ENCODE measurements at places on chromosomes 1 and 21.

- DNase-seq = no peak
Observed at GRCh38 chr1:232457595-232457994, 172.3 kb downstream of the SIPA1L2 start.

DNA sequence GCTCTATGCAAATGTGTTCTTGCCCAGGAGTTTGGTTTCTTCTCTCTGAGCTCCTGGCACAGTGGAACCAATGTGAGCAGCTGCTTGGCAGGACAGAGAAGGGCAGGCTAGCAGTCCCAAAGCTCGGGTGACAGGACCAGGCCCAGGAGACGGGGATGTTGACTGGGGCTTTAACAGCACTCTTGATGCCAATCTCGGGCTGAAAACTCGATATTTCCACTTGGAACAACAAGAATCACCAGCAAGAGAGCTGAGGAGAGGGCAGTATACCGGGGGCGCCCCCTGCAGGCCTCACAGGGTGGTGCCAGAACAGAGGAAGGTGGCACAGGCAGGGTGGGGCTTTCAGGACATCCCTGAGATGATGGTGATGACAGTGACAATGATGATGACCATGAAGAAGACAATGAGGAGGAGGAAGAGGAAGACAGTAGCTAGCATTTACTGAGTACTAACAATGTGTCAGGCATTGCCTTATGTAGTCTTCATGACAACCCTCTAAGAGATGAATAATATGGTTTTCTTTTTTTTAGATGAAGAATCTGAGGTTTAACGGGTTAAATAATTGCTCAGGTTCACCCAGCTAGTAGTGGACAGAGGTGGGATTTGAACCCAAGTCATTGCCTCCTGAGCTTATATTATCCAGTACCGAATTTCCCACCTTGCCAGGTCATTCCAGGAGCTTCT, 2.7 kb upstream of the KCNJ9 start:
- peak; percentile 67 for DNase-seq

GRCh38 chr21:42473498-42474042, 22.5 kb downstream of the RSPH1 start:
- no peak for DNase-seq

DNA sequence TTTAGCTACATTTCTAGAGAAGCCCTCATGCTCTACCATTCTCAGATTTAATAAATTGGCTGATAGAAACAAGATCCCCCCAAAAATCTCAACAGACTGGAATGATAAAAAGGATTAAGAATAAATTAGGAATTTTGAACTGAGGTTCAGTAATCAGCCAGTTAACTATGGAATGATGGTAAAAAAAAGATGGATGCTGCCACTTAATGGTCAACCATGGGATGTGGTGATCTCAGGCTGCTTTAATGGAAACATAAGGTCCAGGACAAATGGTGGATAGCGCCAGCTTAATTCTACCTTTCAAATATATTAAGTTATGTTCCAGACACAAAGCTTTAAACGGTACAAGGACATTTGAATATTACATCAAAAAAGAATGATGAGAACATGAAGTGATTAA, 49.9 kb downstream of the CCN1 start:
- no peak for DNase-seq

GRCh38 chr1:41455479-41456332, 28.8 kb downstream of the EDN2 start:
- no peak for DNase-seq

DNA sequence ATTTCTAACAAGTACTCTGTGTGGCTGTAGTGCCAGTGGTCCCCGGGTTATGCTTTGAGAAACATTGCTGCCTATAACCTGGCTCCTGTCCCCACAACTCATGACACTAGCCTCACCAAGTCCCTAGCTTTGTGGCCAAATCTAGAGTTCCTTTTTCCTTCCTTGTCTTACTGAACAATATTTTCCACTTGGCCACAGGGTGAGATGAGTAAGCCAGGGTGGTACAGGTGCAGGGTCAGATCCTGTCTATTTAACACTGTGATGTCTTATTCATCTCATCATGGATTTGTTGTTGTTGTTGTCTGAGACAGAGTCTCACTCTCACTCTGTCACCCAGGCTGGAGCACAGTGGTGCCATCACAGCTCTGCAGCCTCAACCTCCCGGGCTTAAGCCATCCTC, 18.6 kb downstream of the ARMH1 start:
- DNase-seq = no peak

DNA sequence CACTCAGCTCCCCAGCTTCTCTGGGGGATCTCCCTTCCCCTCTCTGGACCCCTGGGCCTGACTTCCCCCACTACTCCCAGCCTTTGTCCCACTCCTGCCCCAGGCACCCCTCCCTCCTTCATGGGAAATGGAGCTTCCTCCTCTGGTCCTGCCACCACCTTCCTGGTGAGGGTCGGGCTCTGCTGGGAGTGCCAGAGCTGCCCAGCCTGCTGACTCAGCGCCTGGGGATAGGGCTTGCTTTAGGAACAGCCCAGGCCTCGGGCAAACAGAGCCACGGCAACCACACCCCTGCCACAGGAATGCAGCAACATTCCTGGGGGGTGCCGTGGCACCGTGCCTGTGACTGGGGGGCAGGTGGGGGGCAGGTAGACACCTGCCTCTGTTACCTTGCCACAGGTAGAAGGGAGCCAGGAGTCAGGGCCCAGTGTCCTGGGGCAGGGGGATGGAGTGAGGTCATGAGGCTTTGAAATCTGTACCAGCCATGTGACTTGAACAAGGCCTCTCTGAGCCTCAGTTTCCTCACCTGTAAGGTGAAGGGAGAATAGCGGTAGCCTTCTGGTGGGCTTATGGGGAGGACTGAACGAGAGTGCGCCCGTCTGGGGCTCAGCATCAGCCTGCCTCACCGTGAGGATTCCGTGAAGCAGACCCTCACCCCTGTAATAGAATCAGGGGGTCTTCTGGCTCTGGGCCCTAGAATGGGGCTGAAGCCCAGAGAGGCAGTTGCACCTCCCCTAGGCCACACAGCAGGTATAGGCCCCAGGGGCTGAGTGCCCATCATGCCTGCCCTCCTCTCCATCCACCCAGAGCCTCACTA, 17.8 kb upstream of the EPHA2 start:
- no peak for DNase-seq

DNA sequence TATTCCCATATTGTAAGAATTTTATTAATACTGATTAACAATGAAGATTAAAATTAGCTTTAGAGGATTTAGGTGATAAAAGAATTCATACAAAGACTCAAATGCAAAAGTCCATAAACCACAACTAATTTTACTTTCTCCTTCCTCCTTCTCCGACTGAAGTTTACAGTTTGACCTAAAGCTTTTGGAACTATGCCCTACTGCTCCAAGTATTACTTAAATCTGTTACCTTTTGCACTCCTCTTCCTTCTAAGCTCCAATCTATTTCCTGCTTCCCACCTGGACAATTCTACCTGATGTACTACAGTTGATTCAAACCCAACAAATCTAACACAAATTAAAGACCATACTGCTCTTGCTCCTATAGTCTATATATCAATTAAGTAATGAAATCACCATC, 36.3 kb downstream of the ANKRD13C start:
- DNase-seq = no peak

- no peak for DNase-seq
Observed at GRCh38 chr1:22822371-22822770, 111.7 kb downstream of the EPHB2 start.

GRCh38 chr1:20165522-20165951, 20.4 kb upstream of the UBXN10 start:
- peak; percentile 46 for DNase-seq

DNA sequence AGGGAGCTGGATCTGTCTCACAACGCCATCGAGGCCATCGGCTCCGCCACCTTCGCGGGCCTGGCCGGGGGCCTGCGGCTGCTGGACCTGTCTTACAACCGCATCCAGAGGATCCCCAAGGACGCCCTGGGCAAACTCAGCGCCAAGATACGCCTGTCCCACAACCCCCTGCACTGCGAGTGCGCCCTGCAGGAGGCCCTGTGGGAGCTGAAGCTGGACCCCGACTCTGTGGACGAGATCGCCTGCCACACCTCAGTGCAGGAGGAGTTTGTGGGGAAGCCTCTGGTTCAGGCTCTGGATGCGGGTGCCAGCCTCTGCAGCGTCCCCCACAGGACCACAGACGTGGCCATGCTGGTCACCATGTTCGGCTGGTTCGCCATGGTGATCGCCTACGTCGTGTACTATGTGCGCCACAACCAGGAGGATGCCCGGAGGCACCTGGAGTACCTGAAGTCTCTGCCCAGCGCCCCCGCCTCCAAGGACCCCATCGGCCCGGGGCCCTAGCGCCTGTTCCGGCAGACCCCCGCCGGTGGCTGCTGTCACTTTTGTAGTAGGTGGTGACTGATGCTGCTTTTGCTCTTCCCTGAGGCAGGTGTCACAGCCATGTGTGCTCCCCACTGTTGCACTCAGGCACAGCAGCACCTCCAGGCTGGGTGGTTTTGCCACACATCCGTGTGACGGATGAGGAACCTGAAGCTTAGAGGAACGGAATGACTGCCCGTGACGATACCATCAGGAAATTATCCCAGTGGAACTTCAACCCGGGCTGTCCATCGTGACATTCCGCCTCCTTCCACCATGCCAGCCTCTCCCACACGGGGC, 1.8 kb downstream of the LRRC3 start:
- DNase-seq = no peak

- DNase-seq = peak; percentile 62
Observed at GRCh38 chr1:160206036-160206389, 829 bp downstream of the PEA15 start.

GRCh38 chr1:157195521-157196244, 57.5 kb upstream of the ETV3 start:
- no peak for DNase-seq

DNA sequence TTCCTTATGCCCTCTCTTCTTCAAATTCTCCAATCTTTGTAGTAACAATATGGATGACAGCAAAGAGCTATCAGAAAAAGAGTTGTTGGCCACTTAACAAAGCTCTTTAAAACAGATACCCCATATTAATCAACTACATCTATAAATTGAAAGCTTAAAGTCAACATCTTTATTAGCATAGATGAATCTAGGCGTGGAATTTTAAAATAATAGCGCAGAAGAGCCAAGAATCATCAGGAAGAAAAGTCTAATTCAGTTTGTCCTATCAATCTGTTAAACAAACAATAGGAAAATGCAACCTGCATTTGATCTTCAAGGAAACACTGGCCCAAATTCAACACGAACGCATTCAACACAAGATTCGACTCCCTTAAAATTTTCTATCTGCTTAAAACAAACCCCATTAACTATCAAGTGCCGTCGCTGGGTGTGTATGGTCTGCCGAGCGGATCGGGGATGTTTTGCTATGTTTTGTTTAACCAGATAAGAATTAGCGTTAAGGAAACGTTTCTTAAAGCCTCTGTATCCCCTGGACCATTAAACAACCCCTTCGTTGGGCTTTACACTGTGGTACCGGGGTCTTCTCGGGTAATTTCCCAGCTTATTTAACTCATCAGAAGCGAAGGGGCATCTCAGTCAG, 1.0 kb downstream of the LYST start:
- no peak for DNase-seq

DNA sequence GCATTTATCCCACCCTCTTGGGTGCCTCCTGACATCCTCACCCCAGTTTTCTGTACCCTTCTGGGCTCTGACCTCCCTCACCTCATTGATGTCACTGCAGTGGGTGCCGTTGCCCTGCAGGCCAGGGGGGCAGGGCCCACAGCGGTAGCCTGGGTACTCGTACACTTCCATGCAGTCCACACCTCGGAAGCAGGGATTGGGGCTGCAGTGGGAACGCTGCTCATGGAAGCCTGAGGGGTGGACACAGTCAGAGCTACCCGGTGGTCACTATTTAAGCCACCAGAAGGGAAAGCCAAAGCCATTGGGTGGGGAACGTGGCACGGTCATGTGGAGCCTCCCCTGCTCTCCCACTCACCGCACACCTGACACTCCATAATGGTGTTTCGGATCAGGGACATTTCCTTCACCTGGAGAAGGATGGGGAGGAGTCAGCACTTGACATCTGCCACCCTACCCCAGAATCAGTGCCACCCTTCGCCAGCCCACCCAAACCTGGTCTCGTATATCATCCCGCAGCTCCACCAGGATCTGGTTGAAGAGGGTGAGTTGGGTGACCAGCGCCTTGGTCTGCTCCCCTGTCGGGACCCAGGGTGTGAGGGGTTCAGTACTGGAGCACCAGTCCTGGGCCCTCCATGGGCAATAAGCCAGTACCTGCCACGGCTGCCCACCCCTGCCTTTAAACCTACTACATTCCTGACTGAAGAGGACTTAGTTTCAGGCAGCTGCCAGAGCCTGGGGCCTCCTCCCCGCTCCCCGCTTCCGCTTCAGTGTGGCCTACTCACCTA, 4.8 kb downstream of the THBS3 start:
- no peak for DNase-seq

DNA sequence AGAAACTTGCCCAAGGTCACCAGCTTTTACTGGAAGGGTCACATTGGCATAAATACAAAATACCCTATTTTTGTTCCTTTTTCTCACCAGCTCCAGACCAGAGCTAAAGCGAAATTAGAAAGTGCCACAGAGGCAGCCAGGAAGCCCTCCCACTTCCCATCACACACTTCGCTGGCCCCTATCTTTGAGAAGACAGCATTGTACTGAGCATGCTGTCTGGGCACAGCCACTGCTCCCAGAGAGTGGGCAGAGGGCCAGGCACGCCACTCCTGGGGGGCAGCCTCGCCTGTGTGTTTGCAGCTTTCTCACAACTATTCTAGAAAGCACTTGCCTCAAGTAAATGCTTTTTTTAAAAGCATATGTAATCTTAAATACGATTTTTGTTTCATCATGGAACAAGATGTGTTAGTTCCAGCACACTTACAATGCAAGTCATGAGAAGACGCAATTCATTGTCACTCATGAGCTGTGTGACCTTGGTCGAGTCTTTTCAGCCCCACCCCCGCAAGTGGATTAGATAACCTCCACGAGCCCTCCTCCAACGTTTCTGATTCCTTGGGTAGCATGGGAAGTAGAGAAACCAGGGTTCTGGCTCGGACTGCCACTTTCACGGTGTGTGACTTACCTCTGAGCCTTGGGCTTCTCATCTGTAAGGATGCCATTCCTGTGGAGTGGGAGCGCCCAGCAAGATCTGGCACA, 25.7 kb upstream of the EPHA8 start:
- peak; percentile 36 for DNase-seq

- no peak for DNase-seq
Observed at GRCh38 chr21:33396436-33396835, 6.8 kb upstream of the IFNGR2 start.

DNA sequence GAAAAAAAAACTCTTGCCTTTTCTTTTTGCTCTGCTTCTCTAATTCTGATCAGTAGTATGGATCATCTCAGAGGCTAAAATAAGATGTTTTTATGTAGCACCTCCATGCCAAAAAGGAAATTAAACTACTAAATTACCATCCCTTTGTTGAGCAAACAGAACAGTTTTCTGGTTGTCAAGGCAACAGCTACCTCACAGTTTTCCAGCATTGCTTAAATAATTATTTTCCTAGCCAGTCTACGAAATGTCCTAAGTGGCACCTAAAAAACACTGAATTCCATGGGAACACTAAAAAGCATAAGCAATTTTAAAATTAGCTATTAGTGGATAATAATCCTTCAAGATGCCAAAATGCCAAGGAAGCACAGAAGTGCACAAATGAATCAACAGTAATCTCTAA, 61.7 kb downstream of the ARID4B start:
- DNase-seq = no peak

DNA sequence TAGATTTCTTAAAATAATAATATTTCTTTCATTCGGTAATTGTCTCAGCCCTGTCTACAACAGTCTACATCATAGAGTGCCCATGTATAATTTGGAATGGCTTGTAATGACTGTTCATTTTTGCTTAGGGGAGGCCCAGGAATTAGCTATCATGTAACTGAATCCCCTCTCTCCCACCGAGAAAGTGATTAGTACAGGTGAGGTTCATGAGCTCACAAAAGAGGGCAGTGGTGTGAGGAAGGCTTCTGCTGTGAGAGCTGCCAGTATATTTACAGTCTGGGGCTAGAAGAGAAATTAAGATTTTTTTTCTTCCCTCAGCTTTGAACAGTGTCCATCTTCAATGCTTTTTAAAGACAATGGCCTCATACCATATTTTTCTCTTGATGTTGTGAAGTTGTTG, 340.7 kb downstream of the ADGRL2 start:
- no peak for DNase-seq
